AG10803 (cell line): ENCODE measurements at places on chromosomes 6 and 20.

DNA sequence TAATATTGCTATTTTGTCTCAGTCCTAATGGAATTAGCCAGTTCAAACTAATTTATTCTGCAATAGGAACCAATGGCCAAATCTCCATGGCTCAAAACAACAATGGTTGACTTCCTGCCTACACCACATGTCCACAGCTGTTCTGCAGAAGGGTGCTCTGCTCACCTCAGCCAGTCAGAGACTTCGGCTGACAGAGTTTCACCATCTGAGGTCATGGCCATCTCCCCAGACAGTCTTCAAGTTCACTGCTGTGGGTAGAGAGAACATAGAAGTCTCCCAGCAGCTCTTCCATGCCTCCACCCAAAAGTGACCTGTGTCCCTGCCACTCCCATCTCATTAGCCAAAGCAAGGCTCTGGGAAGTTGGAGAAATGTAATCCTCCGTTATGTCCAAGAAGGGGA is 65.1 kb upstream of the FOXC1 start:
- DNase-seq = no peak

- DNase-seq = no peak
Observed at GRCh38 chr20:58746620-58747019, 54.0 kb downstream of the NPEPL1 start.

- no peak for DNase-seq
Observed at GRCh38 chr20:21820045-21820444, 114.6 kb downstream of the PAX1 start.

DNA sequence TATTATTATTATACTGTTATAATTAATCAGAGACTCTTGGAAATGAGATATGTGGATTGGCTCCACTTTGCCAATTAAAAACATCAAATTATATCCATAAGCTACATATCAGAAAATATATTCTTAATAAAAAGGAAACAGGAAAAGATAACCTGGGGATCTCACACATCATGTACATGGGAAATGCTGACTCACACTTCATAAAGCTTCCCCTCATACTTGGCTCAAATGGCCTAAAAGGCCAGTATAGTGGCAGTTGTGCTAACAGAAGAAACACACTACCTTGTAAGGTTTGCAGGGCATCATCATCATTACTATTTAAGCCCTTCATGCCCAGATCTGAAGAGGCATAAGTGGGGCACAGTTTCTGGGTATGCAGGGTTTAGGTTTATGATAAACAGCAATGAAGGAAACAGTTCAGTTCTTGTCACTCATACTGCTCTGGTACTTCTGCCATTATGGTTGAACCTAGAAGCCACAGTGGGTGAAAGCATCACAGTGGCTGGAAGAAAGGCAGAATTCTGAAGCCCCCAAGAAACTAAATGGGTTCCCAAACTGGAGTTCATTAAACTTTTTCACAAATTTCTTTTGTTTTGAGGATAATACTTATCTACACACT is 60.6 kb downstream of the BTBD9 start:
- no peak for DNase-seq

DNA sequence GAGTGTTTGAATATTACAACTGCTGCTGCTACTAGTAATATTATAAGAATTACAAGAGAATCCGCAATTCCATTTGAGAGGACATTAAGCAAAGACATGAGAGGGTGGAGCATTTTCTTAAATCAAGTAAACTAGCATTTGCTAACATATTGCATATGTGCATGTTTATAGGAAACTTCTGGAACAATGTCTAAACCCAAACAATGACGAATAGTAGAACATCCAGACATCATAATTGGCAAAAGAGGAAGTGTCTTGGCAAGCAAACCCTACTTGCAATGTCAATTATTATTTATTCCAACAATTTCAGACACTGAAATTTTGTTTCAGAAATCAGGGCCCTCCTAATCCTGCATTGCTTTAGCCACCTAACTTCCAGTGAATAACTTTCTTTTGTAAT is 1155.3 kb upstream of the GJE1 start:
- peak; percentile 81 for DNase-seq

DNA sequence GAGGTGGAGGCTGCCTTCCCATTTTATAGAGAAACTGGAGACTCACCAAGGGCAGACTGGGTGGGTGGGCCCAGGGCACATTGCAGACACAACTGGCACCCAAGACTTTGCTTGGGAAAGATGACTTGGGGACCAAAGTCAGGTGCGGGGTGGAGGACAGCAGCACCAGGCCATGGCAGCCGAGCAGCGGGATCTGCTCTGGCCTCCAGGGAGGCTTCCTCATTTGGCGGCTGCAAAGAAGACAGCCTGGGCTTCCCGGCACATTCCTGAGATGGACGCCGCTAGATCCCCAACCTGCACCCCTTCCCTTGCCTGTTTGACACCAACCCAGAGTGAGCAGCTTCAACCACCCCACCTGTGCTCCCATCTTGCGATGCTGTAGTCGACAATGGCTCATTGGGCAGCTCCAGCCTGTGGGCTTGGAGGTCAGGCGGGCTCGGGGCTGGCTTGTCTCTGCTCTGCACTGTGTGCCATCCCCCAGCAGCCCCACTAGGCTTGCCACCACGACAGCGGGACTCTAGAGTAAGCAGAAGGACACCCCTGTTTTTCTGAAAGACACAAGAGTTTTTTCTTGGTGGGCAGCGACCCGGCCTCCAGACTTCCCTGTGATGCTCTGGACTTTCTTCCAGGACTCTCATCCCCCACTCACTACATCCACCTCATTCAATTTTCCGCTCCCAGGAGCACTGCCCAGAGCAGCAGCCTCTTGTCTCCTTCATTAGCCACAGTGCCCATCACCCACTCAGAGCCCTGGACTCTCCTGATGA is 184.9 kb upstream of the CST7 start:
- DNase-seq = no peak

DNA sequence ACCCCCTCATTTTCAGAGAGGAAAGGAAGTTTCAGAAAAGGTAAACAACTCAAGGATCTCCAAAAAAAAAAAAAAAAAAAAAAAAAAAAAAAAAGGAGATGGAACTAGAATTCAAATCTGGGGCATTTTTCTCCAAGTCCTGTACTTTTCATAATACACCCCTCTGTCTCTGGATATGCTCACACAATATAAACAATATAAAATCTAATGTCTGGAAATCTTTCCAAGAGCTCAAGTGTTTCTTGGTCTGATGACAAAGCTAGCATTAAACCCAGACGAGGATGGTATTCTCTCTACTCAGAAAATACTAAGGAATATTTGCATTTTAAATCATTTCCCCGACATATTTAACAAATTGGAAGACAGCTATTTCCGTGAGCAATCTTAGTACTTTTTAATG is 5.8 kb downstream of the GCM1 start:
- no peak for DNase-seq

GRCh38 chr20:62797671-62798532 is 1.6 kb downstream of the MRGBP start:
- no peak for DNase-seq

DNA sequence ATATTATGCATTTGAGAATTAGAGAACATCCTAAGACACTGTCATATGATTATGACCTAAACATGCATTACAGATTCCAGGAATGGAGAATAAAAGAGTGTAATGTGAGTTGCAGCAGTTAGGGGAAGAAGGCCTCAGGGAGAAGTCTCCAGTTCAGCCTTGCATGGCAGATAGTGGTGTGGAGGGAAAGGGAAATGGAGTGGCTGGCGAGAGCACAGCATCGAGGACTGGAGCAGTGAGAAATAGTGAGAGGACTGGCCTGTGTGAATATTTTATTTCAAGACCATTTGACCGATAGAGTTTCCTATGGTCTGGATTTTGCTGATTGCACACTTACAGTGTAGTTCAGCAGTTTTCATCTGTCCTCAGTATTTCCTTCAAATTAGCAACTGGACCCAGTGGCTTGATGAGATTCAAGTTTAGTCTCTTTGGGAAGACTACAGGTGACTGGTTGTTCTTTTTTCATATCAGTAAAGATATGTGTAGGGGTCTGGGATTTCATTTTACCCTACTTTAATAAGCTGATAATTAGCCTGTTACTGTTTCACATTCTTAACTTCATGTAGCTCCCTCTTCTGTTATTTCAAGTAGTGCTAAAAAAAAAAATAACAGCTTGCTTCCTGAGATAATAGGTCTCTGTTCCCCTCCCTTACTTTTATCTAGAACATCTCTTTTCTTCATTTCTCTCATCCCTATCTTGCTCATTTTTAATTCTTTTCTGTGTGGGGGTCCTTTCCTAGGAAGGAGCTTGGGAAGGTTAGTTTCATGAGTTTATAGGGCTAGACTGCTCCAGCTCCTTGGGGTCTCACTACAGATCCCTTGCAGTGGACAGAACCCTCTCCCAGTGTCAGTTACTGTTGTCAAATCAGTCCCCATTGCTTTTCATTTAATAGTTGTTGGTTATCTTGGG is 27.9 kb downstream of the BLTP3A start:
- no peak for DNase-seq

DNA sequence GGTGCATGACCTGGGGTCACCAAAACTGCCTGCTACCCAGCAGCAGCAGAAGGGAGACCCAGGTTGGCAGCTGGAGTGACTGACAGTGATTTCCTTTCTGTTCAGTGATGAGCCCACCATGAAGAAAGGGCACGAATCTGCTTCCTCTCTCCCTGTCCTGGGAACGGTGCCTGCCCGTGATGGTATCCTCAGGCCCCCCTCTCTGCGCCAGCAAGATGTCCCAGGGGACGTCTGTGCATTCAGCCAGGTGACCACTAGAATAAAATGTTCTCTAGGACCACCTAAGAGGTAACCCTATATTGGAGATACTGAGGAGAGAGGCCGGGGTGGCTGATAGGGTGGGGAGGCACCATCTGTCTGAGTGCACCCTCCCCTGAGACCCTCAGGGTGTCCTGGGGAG is 294.7 kb downstream of the QKI start:
- DNase-seq = no peak

- DNase-seq = no peak
Observed at GRCh38 chr6:135233686-135234491, 52.8 kb downstream of the MYB start.

GRCh38 chr20:56187534-56188165 is 60.9 kb upstream of the MC3R start:
- DNase-seq = peak; percentile 0

DNA sequence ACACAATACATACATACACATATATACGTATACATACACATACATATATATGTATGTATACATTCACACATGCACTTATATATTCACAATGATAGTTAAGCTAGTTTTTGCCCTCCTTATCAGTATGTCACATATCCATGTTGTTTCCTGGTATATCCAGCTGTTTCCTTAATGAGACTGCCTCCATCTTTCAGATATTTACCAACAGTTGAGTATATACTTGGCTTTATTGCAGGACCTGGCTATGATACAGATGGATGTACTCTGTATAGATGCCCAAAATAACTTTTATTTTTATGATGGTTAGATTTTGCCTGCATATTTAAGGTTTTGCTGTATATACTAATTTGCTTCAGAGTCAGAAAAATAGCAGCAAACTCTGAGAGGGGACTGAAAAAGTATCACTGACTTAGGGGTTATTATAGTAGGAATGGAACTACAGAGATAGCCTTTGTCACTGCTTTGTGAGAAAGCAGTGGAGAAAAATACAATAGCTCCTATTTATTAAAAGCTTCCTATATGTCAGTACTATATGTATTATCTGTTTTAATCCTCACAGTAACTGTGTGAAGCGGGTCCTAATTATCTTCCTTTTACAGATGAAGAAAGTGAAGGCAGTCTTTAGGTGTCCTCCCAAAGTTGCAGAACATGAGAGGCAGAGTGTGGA is 35.5 kb downstream of the CARMIL1 start:
- DNase-seq = no peak

GRCh38 chr20:6157345-6157744 is 34.5 kb upstream of the FERMT1 start:
- no peak for DNase-seq

DNA sequence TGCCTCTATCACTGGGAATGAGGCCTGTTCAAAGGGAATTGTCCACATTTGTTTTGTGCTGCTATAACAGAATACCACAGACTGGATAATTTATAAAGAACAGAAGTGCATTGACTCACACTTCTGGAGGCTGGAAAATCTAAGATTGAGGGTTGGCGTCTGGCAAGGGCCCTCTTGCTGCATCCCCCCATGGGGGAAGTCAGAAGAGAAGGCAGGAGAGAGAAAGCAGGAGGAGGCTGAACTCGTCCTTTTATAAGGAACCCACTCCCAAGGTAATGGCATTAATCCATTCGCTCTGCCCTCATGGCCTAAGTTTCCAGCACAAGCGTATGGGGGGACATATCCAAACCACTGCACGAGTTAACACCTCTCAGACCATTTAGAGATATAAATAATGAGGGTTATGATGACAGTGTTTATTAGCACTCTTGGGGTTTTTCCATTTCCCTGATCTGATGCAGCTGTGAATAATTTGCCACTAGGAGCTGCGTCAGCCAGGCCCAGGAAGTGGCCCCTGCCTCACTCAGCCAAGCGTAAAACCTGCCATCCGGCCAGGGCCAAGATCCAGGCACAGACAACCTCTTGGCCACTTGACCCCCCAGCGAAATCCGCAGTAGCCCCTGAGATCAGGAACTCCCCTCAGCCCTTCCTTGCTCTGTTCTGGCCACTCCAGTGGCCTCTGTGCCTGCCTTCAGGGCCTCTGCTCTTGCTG is 14.2 kb upstream of the SLCO4A1 start:
- peak; percentile 59 for DNase-seq

DNA sequence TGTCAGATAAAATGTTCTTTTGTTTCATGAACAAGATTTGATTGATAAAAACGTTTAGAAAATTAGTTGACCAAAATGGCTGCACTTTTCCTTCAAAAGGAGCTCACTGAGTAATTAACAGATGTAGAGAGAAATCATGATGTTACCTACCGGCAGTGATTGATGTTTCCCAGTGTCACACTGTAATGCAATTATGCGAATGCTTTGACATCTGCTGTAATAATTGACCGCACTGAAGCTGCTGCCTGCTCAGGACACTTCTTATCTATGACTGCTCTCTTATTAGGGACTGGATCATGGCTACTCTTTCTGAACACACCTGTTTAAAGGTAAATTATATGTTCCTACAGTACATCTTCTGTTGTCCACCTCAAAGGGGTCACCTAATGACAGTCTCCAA is 94.6 kb downstream of the GPR63 start:
- DNase-seq = no peak

DNA sequence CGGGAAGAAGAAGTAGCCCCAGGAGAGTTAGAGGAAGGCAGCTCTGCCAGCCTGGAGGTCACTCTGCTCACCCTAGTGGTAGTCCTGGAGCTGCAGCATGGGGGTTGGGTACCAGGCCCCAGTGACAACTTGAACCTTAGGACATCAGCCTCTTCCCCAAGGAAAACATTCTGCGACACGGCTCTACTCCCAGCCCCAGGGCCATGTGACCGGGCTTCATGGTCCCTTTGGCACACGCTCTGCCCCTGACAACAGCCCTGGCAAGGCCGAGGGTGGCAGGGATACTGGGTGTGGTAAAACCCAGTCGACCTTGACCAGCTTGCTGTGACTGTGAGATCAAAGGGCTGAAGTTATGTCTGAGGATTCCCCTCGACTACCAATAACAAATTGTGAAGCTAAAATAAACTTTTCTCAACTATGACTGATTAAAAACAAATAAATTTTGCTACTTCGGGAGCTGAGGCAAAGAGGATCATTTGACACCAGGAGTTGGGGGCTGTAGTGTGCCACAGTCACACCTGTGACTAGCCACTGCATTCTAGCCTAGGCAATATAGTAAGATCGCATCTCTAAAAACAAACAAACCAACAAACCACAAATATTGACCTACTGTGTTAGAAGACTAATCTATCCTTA is 24.4 kb upstream of the ARID1B start:
- no peak for DNase-seq

GRCh38 chr6:139762587-139763031 is 388.2 kb upstream of the CITED2 start:
- peak; percentile 47 for DNase-seq

GRCh38 chr20:1327241-1327653 is 1.7 kb downstream of the SDCBP2 start:
- peak; percentile 63 for DNase-seq
